ENCODE measurements at places on chromosomes 2 and 18. TPM values are rescaled to one million over a fixed set of nuclear protein-coding genes. Genes with fewer than 3 reads are reported as not detected.

The LYPD6 gene
- 2.4 TPM for total RNA-seq

The RSAD2 gene
- 2.1 TPM for total RNA-seq

The TACR1 gene
- total RNA-seq: not detected

The CFAP65 gene
- 0.18 TPM for total RNA-seq

The AQP12A gene
- not detected for total RNA-seq

The CHST10 gene
- total RNA-seq: 13.4 TPM

The RTP5 gene
- not detected for total RNA-seq

The CD8A gene
- total RNA-seq: not detected

The CTNNA2 gene
- total RNA-seq: not detected

The VIL1 gene
- 0.26 TPM for total RNA-seq

The MRPL44 gene
- 24.8 TPM for total RNA-seq

The ADAM23 gene
- 0.22 TPM for total RNA-seq

The RAB31 gene
- 1.7 TPM for total RNA-seq

The ZNF24 gene
- 10.4 TPM for total RNA-seq

The ST8SIA5 gene
- total RNA-seq: 0.04 TPM
